Neural crest cell (in vitro differentiated cells): ENCODE measurements at places on chromosomes 6 and 20.

DNA sequence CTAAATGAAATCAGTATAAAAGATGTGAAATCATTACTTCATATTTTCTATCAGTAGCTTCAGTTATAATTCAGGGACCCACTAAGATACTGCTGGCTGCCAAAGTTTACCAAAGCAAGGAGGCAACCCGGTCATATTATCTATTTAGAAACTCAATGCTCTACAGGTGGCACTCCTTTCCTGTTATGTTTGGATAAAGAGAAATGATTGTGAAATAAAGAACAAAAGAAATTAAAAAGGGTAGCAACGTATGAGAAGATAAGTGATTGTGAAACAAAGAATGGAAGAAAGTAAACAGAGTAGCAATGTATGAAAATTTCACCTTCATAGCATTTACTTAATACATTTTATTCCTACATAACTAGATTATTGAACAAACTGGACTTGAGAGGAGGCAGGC lies 45.2 kb downstream of the RSPH3 start:
- no peak for DNase-seq

DNA sequence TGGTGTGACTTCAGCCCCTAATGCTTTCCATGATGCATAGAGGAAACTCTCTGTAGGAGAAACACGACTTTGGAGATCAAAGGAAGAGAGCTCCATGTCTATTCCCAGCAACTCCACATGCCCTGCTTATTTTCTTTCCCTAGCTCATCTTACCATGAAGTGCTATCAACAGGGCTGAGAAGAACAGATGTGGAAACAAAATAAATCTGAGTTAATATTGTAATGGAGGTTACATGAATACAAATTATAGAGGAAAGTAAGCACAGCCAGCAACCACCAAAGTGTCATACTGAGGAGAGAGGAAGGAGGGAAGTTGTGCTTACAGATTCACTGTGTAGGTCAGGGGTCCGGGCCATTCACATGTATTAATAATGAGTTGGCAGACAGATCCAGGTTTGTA lies 157.5 kb downstream of the RFPL4B start:
- no peak for DNase-seq

DNA sequence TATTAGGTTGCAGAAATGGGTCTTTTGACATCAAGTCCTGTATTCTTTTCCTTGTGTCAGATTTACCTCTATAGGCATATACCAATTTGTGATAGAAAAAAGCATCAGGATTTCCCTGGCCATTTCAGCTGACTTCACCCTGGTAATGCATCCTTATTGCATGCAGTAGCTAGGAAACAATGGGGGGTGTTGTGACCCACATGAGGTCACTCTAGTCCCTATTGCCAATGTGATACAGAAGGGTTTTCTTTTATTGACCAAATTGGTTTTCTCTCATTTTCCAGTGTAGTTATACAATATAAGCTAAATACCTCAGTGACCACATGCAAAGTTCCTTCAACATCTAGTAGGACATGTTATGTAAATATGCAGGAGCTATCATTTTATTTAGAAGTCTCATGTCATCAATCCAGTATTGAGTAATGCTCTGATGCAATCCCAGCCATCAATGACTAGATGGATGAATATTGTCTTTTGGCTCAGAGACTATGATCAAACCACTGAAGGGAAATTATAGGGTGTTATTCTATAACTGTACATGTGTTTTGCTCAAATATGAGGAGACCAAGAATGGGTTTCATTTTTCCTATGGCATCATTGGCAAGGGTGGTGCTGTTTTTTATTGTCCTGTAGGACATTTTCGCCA lies 177.7 kb downstream of the KLHL32 start:
- DNase-seq, result no peak

GRCh38 chr20:54525916-54526590 lies 50.7 kb downstream of the DOK5 start:
- DNase-seq, result no peak

- no peak for DNase-seq
Observed at GRCh38 chr6:38432479-38432878, 207.2 kb downstream of the BTBD9 start.
